Fibroblast of villous mesenchyme (primary cell): ENCODE measurements at places on chromosomes 7 and 10.

DNA sequence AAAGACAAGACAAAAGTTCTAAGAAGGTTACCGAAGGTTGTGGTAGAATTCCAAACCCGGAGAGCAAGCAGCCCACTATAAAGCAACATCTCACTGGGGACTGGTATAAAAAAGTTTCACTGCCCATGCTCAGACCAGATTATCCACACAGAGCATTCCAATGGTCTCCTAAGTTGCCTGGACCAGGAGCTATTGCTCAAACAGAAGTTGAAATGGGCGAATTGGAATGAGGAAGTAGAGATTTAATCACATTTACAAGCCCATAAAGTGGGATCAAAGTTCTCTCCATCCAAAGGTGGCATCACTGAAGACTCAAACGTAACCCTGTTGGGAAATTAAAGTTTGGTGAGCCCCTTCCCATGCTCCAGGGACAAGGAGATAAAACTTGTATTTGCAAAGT is 19.8 kb downstream of the OR2F1 start:
- peak; percentile 83 for DNase-seq

GRCh38 chr7:96407427-96407826 is 85.5 kb upstream of the SLC25A13 start:
- no peak for DNase-seq

DNA sequence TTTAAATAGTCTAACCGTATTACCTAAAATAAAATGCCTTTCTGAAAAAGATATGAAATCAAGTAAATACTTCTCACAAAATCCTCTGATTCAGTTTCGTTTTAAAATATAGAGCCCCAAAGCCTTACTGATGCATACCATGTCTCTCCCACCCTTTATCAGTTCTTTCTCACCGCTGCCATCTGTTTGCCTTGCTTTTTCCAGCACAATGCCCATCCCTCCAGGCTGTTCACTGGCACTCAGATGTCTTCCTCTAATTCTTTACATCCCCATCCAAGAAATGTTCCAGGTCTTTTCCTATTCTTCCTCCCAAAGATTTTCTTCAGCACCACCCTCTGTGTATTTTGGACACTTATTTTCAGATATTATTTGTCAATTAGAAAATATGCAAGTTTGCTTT is 116.5 kb upstream of the LRRN3 start:
- no peak for DNase-seq

- no peak for DNase-seq
Observed at GRCh38 chr10:101319241-101319915, 34.6 kb upstream of the BTRC start.

GRCh38 chr7:32257621-32258020 is 187.4 kb upstream of the PDE1C start:
- DNase-seq = no peak

DNA sequence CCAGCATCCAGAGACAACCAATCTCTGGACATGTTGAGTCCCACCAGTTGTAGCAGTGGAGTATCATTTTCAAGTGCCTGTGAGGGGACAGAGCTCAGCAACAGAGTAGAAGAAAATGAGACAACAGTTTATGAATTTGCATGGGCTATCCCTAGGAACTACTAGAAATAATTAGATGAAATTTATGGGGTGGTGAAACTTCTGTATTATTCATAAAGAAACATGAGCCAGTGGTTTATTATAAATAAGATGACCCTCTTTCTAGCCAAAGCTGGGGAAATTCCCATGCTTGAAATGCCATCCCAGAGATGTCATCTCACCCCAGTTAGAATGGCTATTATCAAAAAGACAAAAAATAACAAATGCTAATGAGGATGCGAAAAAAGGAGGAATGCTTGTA is 55.1 kb upstream of the ITGB8 start:
- DNase-seq = no peak

GRCh38 chr7:23598296-23598695 is 1.1 kb downstream of the CCDC126 start:
- DNase-seq = no peak

GRCh38 chr10:34760606-34761005 is 54.5 kb downstream of the PARD3 start:
- DNase-seq = no peak

DNA sequence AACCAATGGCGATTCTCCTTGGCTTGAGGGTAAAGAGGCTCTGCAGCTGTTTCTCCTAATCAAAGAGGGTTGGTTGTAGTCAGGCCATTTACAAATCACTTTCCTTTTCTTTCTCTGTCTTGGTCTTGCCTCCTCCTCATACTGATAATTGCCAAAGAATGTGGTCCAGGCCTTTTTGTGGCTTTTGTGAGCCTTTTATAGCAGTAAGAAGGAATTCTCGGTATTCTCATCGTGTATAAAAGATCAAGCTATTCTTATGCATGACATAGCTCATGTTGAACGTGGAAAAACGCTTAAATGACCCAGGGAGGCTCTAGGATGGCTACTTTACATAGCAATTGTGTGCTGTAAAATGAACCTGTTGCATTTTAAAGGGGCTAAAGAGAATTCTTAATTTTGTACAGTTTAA is 62.6 kb downstream of the RBM20 start:
- peak; percentile 72 for DNase-seq

GRCh38 chr7:46215987-46216567 is 295.0 kb upstream of the IGFBP3 start:
- no peak for DNase-seq

- peak; percentile 5 for DNase-seq
Observed at GRCh38 chr10:115093286-115093775, at the start of gene ATRNL1. Gene ATRNL1, plus strand, starts transcription at chr10:115093365. Its CDS starts 386 bp downstream, at chr10:115093751.

- no peak for DNase-seq
Observed at GRCh38 chr7:81839708-81840369, 70.0 kb upstream of the HGF start.

DNA sequence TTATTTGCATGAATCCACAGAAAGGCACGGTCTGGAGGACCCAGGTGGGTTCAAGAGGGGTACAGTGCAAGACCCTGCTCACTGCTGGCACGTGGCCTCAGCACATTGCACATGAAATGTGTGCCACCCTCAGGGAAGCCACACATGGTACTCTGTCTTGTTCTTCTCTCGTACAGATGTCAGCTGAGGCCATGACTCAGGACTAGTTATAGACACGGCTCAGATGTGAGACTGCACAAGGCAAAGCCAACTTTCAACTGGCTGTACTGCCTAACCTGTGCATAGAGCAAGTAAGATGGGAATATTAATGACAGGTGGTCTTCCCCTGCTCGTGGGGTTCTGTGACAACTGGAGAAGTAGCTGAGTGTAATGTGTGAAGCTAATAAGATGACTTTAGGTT is 249.4 kb upstream of the CTBP2 start:
- no peak for DNase-seq

DNA sequence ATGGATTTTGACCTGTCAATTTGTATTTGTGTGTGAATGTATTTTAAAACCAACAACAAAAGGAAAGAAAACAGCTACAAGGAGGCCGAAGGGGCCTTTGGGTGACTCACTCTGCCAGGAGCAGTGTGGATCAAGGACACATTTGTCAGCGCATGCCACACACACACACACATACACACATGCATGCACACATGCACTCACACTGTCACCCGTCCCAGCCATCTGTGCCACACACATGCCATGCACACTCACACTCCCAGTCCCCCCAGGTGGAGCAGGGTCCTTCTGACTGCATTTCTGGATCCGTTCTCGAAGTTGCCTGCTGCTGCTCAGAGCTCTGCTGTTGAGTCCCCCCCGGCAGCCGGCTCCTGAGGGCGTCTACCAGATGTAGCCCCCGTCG is 26.0 kb downstream of the SPOCK2 start:
- DNase-seq = no peak

DNA sequence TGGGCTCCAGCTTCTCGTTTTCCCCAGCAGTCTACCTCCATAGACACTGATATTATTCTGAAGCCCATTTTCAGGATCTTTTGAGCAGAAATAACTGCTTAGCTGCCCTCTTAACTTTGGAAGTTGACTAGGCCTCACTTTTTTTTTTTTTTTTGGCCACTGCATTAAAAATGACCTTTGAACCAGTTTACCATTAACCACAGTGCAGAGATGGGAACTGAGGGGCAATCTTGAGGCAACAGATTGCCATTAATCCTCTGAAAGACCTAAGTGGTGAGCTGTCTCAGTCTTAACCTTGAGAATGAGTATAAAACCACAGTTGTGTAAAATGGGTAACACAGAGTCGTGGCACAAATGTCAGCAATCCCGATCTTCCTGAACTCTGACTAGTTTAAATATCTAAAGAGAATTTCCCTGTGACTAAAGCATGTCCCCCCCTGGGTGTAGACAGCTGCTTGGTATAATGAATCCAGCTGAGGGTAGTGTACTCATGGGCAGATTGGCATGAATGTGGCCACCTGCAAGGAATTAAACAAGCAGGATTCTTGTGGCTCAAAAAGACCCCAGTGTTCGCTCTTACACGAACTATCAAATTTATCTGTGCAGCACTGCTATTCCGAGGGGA is 46.1 kb upstream of the FMC1 start:
- no peak for DNase-seq

DNA sequence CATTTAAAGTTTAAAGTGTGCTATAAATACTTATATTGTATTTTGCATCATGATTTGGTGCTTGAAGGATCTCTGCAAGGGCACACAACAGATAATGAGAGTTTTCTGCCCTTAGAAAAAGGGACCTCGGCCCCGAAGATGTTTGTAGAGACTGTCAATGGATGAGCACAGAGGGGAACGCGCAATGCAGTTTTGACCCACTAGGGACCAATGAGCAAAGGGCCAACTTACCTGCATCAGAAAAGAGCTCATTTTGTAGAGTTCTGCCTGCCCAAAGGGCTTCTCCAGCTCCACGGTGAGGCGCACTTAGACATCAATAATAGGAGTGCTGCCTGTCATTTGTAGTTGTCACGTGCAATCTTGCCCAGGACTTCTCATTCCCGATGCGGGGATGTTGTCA is 91.1 kb downstream of the BUB3 start:
- no peak for DNase-seq

- DNase-seq = no peak
Observed at GRCh38 chr7:31051598-31052486, at the start of gene ADCYAP1R1. Gene ADCYAP1R1, plus strand, starts transcription at chr7:31052308. Its CDS starts 10,957 bp downstream, at chr7:31063265.

GRCh38 chr10:63836666-63837442 is 315.7 kb downstream of the REEP3 start:
- no peak for DNase-seq

DNA sequence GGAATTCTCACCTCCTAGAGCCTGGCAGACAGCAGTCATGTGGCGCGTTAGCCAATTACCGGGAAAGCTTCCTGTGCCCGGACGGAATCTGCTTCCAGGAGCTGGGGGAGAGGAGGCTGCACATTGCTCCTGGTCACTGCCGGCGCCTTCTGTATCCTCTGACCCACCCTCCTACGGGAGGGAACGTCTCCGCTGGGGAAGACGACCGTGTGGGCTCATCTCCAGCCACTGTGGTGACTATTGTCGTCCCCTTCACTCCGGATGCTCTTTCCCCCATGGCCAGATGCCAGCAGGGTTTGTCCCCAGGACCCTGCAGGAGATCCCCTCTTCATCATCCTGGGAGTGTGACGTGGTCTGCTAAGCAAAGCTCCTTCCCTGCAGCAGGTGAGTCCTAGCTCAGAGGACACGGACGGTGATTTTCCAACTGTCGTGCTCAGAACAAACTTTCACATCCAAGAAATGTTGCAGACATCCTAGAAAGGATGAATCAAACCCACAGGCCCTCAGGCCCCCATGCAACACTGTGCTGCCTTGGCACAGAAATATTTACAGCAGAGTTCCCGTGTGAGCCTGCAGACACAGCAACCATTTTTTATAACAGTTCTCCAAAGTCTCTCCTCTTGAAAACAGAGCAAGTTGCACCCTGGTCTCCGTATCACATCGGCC is 29.6 kb upstream of the FAM20C start:
- no peak for DNase-seq

DNA sequence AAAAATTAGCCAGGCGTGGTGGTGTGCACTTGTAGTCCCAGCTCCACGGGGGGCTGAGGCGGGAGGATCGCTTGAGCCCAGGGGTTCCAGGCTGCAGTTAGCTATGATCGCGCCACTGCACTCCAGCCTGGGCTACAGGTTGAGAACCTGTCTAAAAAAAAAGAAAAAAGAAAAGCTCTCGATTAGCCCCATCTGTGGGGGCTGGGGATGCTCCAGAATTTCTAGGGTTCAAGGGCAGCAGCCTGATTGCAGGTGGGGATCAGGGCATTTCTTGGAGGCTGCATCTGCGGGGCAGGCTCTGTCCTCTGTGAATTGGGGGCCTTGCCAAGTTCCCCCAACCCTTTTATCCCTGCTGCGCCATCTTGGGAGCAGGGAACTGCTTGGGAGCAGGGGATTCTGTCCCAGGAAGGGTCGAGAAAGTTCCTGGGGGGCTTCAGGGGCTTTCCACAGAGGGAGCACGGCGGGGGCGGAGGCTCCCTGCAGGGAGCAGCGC is 651 bp upstream of the ARPC1A start:
- DNase-seq = no peak
